Activated naive CD4-positive, alpha-beta T cell treated with anti-CD3 and anti-CD28 coated beads, Interleukin-2, amount 50 U/mL, for 72 hours (primary cell): ENCODE measurements at places on chromosomes 3 and 15.
A peak's percentile ranks its signal among the peaks of the same experiment; 100 is the strongest.

DNA sequence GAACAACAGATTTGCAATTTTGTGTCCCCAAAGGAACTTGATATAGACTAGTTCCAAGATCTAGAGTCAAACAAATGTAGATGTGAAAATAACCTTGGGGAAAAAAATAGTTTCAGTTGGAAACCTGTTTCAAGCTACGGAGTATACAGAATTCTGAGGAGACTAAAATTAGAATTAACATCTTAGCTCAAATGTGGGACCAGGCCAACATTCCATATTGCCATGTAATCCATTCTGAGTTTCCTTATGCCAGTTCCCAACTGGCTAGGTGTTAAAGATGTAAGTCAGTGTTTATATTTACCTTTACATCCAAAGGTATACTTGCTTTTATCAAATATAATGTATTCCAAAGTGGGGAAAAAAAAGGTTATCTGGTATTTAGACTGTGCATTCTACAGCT lies 76.3 kb downstream of the UBE3A start:
- no peak for DNase-seq

GRCh38 chr3:49805367-49805782 lies 2.3 kb downstream of the INKA1 start:
- DNase-seq: no peak

DNA sequence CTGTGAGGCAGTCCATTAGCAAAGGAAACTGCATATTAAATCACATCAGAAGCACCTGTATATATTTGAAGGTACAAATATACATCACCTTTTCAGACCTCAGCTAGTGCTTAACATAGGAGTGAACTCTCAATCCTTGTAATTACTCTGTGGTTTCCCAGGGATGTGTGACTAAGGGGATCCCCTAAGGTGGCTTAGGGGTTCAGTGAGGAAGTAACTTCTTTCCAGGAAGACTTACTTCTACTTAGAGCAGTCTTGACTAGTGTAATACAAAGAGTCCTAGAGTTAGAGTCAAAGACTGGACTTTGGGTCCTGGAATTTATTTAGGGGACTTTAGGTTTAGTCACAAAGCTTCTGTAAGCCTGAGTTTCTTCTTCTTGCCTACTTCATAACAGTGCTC lies 8.7 kb upstream of the SUMF1 start:
- DNase-seq: no peak

GRCh38 chr15:38252481-38253350 lies at the start of gene SPRED1:
Gene SPRED1, plus strand, starts transcription at chr15:38252836. Its CDS starts 350 bp downstream, at chr15:38253186.
- DNase-seq: no peak

DNA sequence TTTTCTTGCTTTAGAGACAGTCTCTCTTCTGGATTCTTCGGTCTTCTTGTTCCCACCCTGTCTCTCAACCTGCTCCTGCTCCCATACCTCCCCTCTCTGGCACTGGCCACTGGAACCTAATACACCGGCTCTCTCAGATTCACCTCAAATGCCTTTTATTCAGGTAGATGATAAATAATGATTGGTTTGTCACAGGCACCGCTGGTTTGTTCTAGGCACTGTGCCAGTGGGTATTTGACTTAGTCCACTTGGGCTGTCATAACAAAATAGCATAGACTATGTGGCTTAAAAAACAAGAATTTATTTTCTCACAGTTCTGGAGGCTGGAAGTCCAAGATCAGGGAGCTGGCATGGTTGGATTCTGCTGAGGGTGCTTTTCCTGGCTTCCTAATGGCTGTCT lies 278.2 kb upstream of the STT3B start:
- DNase-seq: no peak

DNA sequence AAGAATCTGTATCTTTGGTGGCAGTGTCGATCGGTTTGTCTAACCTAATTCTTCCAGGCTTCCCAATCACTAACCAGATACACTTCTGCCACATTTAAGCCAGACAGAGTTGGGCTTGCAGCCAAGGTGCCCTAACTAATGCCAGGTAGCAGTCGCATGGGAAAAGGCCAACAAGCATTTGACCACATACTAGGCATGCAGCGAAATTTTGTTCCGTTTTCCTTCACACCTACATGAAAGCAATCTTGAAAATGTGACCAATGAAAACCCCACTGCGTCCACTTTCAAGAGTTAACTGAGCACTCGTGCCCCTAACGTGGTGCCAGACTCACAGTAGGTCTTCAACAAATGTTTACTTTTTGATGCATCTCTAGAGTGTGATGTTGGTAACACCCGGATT lies 192.2 kb upstream of the TPM1 start:
- DNase-seq: no peak

DNA sequence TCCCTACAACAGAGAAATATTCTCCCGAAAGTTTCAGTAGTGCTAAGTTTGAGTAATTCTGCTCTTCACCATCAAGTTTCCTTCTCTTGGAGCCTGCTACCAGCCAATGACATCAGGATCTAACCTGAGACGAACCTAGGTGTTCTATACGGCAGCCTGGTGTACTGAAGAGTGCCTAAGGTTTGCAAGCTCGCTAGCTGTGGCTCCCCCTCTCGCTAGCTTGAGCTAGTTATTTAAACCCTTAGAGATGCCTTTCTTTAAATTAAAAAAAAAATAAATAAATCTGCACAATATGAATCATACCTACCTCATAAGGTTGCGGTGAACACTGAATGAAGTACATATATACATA lies 1.4 kb upstream of the COL8A1 start:
- no peak for DNase-seq

GRCh38 chr15:53251996-53252395 lies 461.9 kb upstream of the ONECUT1 start:
- DNase-seq: no peak

- DNase-seq: no peak
Observed at GRCh38 chr3:64684715-64685261, 3.0 kb downstream of the ADAMTS9 start.

GRCh38 chr15:32802286-32802936 lies 84.6 kb downstream of the GREM1 start:
- no peak for DNase-seq

- DNase-seq: no peak
Observed at GRCh38 chr15:22868928-22869327, 30.5 kb downstream of the NIPA2 start.

GRCh38 chr3:134330883-134331810 lies 43.1 kb downstream of the AMOTL2 start:
- no peak for DNase-seq

DNA sequence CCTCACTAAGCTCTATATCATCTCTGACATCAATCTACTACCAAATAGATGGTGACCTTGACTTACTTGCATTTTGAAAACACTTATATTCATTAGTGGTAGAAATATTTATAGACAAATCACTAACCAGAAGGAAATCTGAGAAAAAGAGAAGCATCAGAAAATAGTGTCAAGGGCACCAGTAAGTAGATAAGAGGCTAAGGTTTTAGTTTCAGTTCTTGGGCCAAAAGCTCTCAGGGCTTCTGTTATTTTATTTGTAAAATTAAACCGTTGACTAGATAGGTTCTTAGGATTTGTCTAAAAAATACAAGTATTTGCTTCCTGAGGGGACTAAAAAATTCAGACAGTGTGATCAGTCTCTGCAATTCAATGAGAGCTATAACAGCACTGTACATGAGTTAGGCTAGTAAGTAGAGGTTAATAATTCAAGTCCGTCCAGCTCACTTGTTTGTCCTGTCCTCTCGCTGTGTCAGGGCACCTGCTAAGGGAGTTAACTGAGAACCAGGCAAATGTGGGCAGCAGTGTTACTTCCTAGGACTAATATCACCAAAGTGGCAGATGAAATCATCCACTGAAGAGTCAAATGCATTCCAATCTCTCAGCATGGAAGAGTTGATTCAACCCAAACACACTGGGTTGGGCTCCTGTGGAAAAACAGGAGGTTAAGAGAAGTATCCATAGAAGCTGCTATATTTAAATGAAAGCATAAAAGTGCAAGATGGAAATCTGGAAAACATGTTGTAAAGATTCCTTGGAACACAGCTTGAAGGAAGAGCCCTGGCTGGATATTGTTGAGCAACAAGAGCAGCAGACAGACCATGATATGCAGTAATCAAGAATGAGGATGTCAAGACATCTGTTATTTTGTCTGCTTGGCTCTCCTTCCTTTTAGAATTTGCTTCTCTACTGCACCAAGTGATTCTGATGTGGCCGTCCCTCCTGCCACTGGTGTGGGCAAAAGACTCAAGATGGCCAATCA lies 134.9 kb upstream of the ZBTB20 start:
- no peak for DNase-seq

GRCh38 chr15:77702211-77702957 lies 69.7 kb upstream of the LINGO1 start:
- peak; percentile 4 for DNase-seq

DNA sequence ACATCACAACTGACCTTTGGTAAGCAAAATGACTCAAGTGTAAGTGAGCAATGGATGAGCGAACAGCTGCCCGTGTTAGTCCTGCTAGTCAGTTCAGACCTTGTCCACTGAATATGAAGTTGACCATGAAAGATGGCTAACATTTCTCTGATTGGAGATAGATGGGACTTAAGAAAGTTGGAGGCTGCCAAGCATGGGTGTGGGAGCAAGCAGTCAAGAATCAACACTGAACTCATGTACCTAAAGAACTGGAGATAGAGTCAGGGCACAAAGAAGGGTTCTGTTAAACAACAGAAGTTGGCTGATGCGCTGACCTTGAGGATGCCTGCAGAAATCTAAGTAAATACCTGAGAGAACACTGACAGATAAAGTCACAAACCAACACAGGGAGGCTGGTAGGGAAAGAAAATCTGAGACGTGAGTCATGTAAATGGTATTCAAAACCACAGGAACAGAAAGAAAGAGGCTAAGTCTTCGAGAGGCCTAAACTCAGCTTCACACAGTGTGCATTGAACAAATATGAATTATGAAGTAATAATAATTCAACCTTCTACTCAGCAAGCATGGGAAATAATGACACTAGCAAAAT lies 30.7 kb upstream of the ANPEP start:
- DNase-seq: no peak

DNA sequence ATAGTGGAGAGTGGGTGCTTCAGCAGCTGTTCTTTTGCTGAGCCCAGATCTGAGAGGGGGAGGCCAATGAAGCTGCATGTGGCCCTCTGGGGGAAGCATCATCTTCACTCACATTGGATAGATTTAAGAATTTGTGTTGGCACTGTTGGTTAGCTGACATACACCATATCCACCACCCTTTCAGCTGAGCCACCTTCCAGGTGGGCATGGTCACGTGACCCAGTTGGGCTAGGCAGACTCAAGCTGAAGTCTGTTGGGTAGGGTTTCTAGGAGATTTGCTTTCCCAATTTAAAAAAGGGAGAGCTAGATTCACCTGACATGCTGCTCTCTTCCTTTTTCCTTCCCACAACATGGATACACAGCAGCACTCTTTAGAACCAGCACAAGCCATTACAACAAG lies 311.0 kb downstream of the CHST2 start:
- no peak for DNase-seq

DNA sequence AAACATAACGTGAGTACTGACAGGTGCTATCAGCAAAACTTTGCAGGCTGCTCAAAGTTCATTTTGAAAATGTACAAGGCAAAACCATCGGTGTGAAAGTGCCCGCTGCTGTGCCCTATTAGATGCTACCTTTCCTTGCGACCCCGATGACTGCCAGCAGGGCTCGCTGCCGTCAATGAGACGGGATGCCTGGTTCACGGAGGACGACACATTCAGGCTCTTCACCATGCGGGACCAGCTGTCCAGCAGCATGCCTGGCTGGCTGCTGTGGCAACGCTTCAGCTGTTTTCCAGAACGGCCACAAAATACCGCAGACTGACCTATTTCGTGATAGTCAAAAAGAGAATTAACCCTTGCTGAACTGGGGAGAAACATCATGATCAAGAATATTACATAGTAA lies 92.7 kb upstream of the OCA2 start:
- no peak for DNase-seq

GRCh38 chr15:77032647-77033416 lies 37.9 kb downstream of the PSTPIP1 start:
- no peak for DNase-seq

DNA sequence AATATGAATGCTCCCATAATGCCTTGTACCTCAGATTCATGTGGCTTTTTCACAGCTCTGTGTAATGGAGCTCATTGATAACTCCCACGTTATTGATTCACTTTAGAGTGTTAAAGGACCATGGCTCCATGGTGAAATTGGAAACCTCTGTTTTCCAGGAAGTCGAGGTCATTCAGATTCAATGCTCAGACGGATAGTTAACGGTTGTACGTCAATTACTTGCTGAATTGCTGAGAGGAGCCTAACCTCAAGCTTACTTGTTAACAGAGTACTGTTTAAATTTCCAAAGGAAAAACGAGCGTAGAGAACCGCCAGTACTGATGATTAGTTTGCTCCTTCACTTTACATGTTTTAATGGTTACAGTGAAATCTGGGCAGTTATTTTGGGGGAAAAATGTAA lies 11.1 kb downstream of the ABHD17C start:
- DNase-seq: no peak

DNA sequence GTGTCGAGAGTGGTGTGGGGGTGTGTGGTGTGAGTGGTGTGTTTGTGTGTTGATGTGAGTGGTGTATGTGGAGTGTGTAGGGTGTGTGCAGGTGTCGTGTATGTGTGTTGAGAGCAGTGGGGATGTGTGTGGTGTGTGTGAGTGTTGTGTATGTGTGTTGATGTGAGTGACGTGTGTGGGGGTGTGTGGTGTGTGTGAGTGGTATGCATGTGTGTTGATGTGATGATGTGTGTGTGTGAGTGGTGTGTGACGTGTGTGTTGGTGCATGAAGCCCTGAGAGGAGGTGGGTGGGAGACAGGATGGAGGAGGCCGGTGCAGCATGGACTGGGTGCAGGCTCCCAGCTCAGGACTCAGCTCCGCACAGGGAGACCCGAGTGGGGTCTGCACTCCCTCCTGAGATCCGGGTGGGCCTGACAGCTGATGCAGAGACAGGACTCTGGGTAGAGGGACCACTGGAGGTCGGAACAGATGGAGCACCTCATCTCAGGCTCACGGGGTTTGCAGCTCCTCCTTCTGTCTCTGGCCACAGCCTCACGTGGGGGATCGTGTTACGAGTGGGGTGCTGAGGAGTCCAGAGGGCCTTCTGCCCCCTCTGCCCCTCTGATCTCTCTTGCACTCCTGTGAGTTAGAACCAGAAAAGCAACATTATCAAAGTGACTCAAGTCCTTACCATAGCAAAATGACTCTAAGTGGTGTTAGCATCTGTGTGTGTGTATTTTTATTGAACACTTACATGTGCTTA lies 41.3 kb downstream of the ARNT2 start:
- no peak for DNase-seq

DNA sequence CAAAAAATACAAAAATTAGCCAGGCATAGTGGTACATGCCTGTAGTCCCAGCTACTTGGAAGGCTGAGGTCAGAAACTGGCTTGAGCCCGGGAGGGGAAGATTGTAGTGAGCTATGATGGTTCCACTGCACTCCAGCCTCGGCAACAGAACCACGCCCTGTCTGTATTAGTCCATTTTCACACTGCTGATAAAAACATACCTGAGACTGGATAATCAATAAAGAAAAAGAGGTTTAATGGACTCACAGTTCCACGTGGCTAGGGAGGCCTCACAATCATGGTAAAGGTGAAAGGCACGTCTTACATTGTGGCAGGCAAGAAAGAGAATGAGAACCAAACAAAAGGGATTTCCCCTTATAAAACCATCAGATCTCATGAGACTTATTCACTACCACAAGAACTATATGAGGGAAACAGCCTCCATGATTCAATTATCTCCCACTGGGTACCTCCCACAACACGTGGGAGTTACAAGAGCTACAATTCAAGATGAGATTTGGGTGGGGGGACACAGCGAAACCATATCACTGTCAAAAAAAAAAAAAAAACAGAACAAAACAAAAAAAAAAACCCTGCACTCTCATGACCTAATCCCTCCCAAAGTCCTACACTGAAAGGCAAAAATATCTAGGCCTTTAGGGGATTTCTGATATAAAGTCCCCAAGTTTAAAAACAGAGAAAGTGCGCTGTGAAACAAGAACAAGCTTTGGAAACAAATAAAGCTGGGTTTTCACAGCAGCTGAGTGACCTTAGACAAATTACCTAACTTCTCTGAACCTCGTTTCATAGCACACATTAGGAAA lies 224.7 kb downstream of the IGSF11 start:
- no peak for DNase-seq
